ENCODE measurements at places on chromosomes 5 and 9. TPM values are rescaled to one million over a fixed set of nuclear protein-coding genes. Genes with fewer than 3 reads are reported as not detected.

GRCh38 chr5:53779541-53779981, 219.1 kb downstream of the NDUFS4 start:
- no peak for DNase-seq
- H3K4me1 ChIP-seq, result peaks cover 3% of the 10 kb centered on the region
- H3K36me3 ChIP-seq, result no peaks in the 10 kb centered on the region
- H3K4me3 ChIP-seq, result no peak overlapping the region
- H3K27ac ChIP-seq, result no peak overlapping the region
- H3K27me3 ChIP-seq, result peaks cover 4% of the 10 kb centered on the region

DNA sequence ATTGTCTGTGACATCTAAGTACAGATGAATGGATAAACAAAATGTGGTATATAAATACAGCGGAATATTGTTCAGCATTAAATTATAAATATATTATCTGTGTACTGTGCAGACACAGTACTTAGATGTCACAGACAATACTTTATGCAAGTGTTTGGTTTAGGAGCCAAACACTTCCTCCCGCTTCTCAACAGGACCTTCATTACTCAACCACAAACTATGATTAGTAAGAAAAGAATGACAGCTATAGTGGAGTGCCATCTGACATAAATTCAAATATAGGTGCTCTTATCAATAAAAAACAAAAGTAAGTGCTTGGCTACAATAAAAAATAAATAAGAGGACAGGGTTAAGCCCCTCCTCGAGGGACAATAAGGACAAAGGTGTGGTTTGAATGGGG, 38.9 kb upstream of the STX17 start:
- peaks cover 30% of the 10 kb centered on the region for H3K36me3 ChIP-seq
- no peak overlapping the region for H3K4me3 ChIP-seq
- no peaks in the 10 kb centered on the region for H3K27me3 ChIP-seq
- H3K27ac ChIP-seq, result peak overlapping the region; percentile 70
- H3K4me1 ChIP-seq, result peaks cover 15% of the 10 kb centered on the region

- no peak overlapping the region for H3K27ac ChIP-seq
- H3K27me3 ChIP-seq, result no peaks in the 10 kb centered on the region
- H3K36me3 ChIP-seq, result peaks cover 16% of the 10 kb centered on the region
- DNase-seq, result no peak
- H3K4me1 ChIP-seq, result no peaks in the 10 kb centered on the region
- no peak overlapping the region for H3K4me3 ChIP-seq
Measured at GRCh38 chr9:93673021-93673838, 96.8 kb downstream of the PHF2 start.

GRCh38 chr5:146428658-146429057, 18.5 kb upstream of the TCERG1 start:
- peaks cover 4% of the 10 kb centered on the region for H3K4me1 ChIP-seq
- no peak for DNase-seq
- H3K27ac ChIP-seq, result no peak overlapping the region
- H3K27me3 ChIP-seq, result peaks cover 19% of the 10 kb centered on the region
- no peak overlapping the region for H3K4me3 ChIP-seq

DNA sequence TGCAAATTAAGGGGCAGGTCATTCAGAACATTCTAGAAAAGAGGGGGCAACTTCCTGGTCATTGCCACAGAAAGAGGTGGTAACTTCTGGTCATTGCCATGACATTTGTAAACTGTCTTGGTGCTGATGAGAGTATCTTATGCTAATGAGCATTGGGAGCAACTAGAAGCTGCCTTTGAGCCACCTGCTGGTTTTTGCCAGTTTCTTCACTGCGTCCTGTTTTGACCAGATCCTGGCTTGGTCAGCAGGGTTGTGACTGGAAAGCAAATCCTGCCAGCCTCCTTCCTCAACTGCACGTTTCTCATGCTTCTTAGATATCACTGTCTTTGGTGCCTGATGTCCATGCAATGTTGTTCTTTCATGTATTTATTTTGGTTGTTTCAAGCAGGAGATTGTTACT, 53.2 kb upstream of the SPATA31C2 start:
- no peak overlapping the region for H3K4me3 ChIP-seq
- H3K27ac ChIP-seq, result no peak overlapping the region

GRCh38 chr9:75106857-75107256, 18.5 kb downstream of the OSTF1 start:
- no peak overlapping the region for H3K27ac ChIP-seq
- H3K4me3 ChIP-seq, result no peak overlapping the region
- DNase-seq, result no peak
- H3K36me3 ChIP-seq, result peaks cover 14% of the 10 kb centered on the region
- H3K4me1 ChIP-seq, result peaks cover 53% of the 10 kb centered on the region

GRCh38 chr5:78926252-78926651, 58.9 kb downstream of the ARSB start:
- H3K4me3 ChIP-seq, result no peak overlapping the region
- no peaks in the 10 kb centered on the region for H3K36me3 ChIP-seq
- H3K4me1 ChIP-seq, result no peaks in the 10 kb centered on the region
- no peak overlapping the region for H3K27ac ChIP-seq
- H3K27me3 ChIP-seq, result no peaks in the 10 kb centered on the region
- DNase-seq, result no peak

DNA sequence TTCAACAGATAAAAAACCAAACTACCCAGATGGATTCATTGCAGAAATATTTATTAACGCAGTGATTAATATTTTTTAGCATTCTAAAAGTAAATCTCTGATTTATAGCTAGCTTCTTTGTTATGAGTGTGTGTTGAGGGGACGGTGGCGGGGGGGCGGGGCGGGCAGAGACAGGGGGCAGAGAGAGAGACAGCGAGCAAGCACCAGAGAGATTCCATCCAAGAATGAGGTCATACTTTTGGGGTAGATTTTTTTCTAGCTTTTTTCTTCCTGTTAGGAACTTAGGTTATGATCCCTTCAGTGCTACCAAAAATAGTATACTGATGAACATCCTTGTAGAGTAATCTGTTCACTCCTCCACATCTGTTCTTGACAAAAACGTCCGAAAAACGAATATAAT, 500 bp upstream of the ZNF883 start:
- H3K27ac ChIP-seq, result no peak overlapping the region
- H3K27me3 ChIP-seq, result peaks cover 16% of the 10 kb centered on the region
- H3K36me3 ChIP-seq, result peaks cover 13% of the 10 kb centered on the region
- H3K4me3 ChIP-seq, result peak overlapping the region; percentile 68

DNA sequence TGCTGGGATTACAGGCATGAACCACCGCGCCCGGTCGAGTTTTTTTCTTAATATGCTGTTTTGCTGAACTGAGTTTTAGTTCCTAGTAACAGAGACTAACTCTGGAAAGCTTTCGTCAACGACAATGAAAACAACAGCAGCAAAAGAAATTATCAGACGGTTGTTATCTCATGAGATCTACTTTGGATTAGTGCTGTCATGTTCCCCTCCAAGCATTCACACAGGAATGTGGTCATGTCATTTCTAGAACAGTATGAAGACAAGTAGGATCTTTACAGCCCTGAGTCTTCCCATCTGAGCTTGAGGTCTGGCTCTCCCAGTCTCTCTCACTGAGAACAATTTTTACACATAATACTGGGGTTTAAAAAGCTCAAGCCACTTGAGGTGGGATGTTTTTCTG, 4.0 kb upstream of the ANKRD33B start:
- H3K36me3 ChIP-seq, result no peaks in the 10 kb centered on the region
- H3K4me1 ChIP-seq, result peaks cover 9% of the 10 kb centered on the region
- no peak overlapping the region for H3K27ac ChIP-seq
- H3K27me3 ChIP-seq, result peaks cover 11% of the 10 kb centered on the region
- no peak overlapping the region for H3K4me3 ChIP-seq

- no peaks in the 10 kb centered on the region for H3K4me1 ChIP-seq
- no peaks in the 10 kb centered on the region for H3K36me3 ChIP-seq
- no peak overlapping the region for H3K4me3 ChIP-seq
- no peak for DNase-seq
Measured at GRCh38 chr5:6976971-6977370, 263.7 kb downstream of the TENT4A start.

- H3K27me3 ChIP-seq, result peaks cover 7% of the 10 kb centered on the region
- H3K4me3 ChIP-seq, result no peak overlapping the region
- no peaks in the 10 kb centered on the region for H3K4me1 ChIP-seq
Measured at GRCh38 chr5:58854441-58854840, 271.6 kb downstream of the RAB3C start.

DNA sequence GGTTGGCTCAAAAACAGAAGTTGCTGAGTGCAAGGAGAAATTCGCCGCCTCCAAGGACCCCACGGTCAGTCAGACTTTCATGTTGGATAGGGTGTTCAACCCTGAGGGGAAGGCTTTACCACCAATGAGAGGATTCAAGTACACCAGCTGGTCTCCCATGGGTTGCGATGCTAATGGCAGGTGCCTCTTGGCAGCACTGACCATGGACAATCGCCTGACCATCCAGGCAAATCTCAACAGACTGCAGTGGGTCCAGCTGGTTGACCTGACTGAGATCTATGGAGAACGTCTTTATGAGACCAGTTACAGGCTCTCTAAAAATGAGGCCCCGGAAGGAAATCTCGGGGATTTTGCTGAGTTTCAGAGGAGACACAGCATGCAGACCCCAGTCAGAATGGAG, 7.7 kb downstream of the GTF3C4 start:
- H3K36me3 ChIP-seq, result peaks cover 56% of the 10 kb centered on the region
- H3K4me3 ChIP-seq, result no peak overlapping the region
- H3K27ac ChIP-seq, result no peak overlapping the region
- H3K4me1 ChIP-seq, result peaks cover 56% of the 10 kb centered on the region
- H3K27me3 ChIP-seq, result no peaks in the 10 kb centered on the region

- H3K27ac ChIP-seq, result peak overlapping the region; percentile 76
- DNase-seq, result no peak
- H3K4me1 ChIP-seq, result peaks cover 80% of the 10 kb centered on the region
Measured at GRCh38 chr5:131368866-131369265, 105.0 kb downstream of the CDC42SE2 start.

DNA sequence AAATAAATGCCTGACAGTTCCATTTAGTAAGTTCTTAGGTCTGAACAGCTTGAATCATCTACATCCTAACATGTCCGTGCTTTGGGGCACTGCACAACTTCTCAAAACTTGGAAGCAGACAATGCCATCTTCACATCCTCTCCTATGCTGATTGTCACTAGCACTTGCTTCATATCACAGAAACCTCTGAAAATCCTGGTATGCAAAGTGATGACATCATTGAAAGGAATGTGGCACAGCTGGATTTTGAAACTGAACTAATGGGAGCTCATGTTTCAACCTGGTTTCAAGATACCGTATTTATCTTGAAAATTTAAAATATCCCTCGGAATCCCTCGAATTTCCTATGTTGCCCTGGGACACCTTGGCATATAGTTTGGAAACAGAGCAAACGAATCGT, 490.2 kb upstream of the DAP start:
- H3K4me3 ChIP-seq, result no peak overlapping the region
- H3K36me3 ChIP-seq, result no peaks in the 10 kb centered on the region
- no peak for DNase-seq
- no peak overlapping the region for H3K27ac ChIP-seq
- no peaks in the 10 kb centered on the region for H3K4me1 ChIP-seq

DNA sequence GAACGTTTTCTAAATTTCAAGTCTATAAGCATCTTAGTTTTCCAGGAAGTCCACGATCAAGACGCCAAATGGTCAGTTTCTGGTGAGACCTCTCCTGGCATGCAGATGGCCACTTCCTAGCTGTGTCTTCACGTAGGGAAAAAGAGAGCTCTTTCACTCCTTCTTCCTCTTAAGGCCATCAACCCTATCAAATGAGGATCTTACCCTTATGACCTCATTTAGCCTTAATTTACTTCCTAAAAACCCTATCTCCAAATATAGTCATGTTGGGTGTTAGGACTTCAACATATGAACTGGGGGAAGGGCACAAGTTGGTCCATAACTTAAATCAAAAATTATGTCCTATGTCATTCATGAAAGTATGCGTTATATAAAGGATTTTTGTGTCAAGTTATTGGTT, 229.5 kb downstream of the ARL15 start:
- peaks cover 12% of the 10 kb centered on the region for H3K36me3 ChIP-seq
- H3K27ac ChIP-seq, result no peak overlapping the region
- H3K27me3 ChIP-seq, result no peaks in the 10 kb centered on the region
- H3K4me3 ChIP-seq, result no peak overlapping the region
- DNase-seq, result no peak

DNA sequence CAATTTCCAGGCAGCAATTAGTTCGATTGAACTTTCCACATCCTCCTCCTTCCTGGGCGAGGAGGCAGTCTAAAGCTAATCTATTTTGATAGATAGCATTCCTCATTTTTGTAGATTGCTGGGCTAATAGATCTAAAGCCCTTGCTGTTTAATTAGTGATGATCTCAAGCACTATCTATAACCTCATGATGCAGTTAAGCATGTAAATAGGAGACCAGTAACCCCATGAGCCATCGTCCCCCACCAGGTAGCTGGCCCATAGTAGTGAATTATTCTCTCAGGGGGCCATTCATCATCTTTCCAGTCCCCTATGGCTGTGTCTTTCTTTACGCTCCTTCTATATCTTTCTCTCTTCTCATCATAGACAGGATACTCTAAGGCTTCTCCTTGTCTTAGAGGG, 14.9 kb downstream of the CEL start:
- H3K4me3 ChIP-seq, result no peak overlapping the region
- no peak for DNase-seq
- no peaks in the 10 kb centered on the region for H3K27me3 ChIP-seq
- peaks cover 2% of the 10 kb centered on the region for H3K36me3 ChIP-seq

DNA sequence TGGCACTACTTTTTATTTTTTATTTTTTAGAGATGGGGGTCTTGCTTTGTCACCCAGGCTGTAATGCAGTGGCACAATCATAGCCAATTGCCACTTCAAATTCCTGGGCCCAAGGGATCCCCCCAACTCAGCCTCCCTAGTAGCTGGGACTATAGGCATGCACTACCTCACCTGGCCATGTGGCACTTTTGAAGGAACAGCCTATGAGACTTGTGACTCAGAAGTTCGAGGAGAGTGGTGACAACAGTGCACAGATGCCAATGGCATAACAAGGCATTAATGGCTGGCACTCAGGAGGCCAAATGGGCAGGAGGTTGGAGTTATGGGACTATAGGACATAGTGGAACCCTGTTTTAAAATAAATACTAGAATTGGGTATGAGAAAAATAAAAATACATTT, 33.7 kb downstream of the ANKRD31 start:
- no peak for DNase-seq
- no peaks in the 10 kb centered on the region for H3K4me1 ChIP-seq
- H3K27me3 ChIP-seq, result no peaks in the 10 kb centered on the region
- no peaks in the 10 kb centered on the region for H3K36me3 ChIP-seq
- no peak overlapping the region for H3K27ac ChIP-seq

DNA sequence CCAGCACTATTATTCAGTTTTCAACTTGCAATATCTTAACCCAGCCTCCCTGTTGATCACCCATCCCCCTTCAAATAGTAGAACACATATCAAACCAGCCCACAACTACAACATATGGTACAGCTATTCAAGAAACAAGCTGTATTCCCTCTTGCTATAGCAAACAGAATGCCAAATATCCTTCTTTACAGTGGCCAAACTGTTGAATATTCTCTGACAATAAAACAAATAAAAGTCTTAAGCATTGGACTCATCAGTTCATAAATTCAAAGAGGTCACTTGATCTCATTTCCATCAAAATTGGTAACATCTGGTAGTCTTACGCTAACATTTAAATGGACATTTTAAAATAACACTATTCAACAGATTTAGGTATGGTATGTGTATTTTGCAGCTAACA, 350.8 kb downstream of the EFNA5 start:
- no peak for DNase-seq
- peaks cover 5% of the 10 kb centered on the region for H3K27me3 ChIP-seq
- no peak overlapping the region for H3K4me3 ChIP-seq

EXD3 gene
- 9.0 TPM for total RNA-seq

DIPK1B gene
- not detected for total RNA-seq

C6 gene
- not detected for total RNA-seq

PIP5K1B gene
- total RNA-seq, result 0.98 TPM

ADAMTS16 gene
- total RNA-seq, result not detected
